Caudate nucleus (tissue), 63 donors: ENCODE measurements at places on chromosomes 7 and 10.

DNA sequence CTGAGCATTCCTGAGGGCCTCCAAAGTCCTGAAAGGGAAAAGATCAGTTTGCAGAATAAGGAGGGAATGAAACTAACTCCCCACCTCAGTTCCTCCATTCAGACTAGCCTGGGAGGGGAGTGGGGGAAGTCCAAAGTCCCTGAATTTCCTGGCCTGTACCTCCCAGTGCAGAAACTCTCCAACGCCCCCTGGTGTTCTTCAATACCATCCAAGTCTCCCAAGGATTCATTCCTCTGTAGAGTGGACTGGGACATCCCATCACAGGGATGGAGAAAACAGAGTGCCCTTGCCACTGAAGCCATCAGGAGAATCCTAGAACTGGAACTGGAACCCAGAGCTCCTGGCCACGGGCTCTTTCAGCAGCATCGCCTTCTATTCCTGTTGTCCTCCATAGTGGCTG lies 1.6 kb upstream of the COL13A1 start:
- no peak for DNase-seq

DNA sequence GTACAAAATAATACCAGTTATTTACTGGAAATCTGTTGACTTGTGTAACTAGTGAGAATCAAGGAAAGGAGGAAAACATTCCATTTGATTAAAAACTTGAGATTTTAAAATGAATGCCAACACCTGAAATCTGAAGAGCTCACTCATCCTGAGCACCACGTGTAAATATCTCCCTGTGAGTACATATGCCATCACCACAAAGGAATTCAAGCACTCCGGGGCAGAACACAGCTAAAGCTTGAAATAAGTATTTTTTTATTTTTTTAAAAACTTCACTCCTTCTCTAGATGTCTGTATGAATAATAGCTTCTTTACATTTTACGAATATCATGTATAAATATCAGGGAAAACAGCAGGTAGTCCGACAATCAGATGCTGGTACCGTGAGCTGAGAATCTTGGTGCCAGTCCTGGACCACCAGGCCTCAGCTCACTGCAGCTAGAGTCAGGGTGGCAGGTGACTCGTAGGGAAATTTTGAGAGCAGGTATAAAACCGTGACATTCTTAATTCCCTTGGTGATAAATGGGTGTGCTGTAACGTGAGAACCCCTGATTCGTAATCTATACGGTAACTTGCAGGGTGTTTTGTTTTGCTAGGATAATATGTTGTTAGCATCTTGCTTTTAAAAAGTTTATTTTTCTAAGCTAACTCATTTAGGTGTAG lies 12.7 kb downstream of the LMTK2 start:
- no peak for DNase-seq

DNA sequence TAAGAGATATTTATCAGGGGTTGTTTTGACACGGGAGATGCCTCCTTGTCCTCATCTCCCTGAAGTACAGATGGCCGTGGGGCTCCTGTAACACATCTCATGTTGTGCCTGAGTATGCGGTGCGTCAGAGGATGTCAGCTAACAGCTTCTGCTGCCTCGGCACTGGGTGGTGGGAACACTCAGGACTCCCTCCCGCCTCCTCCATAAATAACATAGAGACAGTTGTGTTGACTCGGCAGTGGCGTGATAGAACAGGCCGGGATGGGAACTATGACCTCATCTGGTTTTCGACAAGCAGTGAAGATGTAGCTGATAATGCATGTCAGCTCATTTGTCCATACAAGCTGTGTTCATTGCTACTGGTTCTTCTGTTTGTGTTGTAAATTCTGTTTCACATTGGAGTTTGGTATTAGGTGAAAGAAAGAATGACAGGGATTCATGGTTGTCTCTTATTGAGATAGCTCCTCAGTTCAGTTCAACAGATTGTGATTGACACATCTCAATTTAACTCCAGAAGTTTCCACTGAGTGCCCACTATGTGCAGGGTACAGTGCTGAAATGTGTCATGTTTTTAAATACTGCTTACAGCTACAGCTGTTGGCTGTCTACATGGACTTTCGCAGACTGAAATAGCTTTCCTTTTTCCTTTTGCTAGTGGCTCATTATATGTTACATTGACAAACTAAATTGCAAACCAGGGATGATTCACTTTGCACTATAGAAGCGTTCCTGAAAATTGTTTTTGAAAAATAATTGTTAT lies 87.4 kb downstream of the CHN2 start:
- peak; percentile 12 for DNase-seq

GRCh38 chr10:27285093-27285492 lies 44.5 kb upstream of the ACBD5 start:
- no peak for DNase-seq

GRCh38 chr10:97903128-97904017 lies 53.7 kb downstream of the GOLGA7B start:
- no peak for DNase-seq

DNA sequence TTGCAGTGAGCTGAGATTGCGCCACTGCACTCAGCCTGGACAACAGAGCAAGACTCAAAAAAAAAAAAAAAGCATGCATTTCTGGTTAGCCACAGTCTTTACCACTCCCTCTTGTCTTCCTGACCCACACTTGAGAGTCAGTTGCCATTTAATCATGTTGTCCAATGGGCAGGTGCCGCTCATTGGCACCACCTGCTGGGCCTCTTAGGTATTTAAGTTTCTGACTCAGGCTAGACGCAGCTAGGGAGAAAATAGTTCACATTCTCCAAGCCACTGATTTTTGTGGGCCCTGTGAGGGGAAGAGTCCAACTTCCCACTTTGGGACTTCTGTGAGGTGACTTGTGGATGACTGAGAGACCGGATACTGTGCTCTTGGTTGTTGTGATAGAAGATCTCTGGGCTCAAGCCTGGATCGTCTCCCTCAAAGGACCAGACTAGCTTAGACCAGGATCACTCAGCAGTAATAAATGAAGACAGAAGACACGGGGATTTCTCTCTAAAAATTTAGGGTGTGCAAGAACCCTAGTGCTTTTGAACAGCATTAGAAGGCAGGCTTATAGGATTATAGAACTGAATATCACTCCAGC lies 26.8 kb upstream of the SORCS3 start:
- no peak for DNase-seq

DNA sequence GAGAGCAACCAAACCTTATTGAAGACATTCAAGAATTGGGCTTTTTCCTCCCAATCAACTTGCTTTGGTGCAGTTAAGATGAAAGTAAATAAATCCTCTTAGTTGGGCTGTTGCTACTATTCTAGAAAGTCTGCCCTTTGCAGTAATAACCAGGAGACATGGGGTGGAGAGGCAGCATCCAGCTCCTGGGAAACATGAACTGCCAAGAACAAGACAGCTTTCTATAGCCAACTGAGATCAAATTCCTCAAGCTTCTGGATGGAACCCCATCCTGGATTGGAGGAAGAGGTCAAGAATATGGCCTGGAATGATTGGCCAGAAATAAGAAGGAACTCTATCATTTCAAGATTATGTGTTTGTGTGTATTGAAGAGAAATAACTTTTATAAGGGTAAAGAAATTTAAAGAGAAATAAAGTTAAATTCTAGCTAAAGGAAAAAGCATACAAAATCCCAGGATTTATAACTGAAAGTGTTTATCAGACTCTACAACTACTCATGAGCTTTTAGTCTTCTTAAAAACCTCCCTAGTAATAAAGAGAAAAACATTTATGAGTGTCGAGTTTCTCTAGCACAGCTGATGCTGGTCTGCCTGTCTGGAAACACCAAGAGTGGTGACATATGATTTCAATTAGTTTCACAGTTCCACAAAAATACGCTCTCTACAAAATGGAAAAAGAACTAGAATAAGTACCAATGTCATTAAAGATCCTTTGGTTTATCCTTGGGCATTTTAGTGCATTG lies 70.1 kb upstream of the COL1A2 start:
- DNase-seq = no peak

DNA sequence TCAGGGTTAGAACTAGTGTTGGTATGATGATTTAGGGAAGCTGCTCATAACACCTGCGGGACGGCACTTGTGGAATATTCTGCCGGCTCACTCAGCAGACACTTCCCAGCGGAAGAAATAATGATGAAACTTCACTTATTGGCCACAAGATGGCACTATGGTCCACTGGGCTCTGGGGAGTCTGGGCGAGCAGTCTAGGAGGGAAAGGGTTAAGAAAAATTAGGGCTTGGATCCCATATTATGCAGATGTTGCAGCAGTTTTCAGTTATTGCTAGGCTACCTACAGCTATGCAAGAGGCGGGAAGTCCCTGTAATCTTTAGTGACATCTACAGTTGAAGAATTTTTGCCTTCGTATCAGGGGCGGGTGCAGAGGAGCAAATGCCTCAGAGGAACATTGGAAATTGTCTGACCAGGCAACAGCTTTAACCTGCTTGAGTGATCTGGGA lies 238.7 kb upstream of the PRSS58 start:
- no peak for DNase-seq

DNA sequence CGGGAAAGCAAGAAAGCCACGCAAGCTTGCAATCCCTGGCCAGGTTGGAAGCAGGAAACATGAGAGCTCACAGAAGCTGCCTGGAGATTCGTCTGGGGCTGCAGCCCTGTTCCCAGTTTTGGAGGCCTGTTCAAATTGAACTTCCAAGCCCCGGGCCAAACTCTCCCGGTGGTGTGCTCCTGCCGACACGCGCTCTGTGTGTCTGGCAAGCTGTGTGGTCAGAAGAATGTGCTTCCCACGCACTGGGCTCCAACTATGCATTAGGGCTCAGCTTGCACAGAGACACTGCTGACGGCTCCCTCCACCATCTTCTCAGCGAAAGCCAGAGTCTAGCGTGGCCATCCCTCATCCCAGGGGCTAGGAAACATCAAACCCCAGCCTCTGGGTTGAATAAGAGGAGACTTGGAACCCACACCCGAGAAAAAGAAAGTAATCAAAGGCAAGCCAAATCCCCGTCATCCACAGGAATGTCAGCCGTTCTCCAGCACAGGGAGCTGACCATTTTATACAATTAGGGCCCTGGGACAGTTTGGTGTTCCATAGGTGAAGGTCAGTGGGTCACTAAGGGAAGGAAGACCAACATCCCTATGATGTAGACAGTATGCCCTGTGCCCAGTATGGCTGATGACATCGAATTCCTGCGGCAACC lies 107.2 kb downstream of the FGFR2 start:
- no peak for DNase-seq

DNA sequence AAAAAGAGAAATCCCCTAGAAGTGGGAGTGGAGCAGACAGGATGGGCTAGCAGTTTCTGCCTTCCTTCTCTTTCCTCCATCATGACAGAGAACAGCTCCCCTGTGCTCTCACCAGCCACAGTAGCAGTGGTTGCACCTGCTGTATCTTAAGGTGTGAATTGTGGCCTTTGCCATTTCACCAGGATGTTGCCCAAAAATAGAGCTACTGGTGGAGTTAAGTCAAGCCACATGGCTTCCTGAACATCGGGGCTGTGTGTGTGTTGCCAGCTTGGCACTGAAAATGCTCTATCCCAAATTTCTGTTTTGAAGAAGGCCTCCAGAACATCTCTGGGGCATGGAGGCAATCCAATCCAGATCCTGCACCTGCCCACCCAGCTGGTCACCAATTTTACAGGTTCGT lies 348.7 kb downstream of the EXOC4 start:
- DNase-seq = no peak

DNA sequence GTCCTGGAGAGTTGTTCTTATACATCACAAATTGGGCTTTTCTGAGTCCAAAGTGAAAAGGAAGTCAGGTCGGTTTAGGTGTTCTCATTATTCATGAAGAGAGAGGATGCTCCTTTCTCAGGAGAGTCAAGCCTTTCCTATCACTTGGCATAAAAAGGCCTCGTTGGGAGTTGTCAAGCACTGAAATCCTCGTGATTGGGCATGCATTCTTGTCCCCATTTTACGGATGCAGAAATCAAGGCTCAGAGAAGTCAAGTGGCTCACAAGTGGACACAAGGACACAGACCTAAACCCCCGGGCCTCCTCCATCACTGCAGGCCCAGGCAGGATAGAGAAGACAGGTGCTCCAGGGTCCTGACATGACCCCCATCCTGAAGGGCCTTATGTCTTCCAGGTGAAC lies 8.5 kb downstream of the RBP3 start:
- no peak for DNase-seq

- DNase-seq = no peak
Measured at GRCh38 chr10:96334616-96335526, 23.9 kb downstream of the OPALIN start.

DNA sequence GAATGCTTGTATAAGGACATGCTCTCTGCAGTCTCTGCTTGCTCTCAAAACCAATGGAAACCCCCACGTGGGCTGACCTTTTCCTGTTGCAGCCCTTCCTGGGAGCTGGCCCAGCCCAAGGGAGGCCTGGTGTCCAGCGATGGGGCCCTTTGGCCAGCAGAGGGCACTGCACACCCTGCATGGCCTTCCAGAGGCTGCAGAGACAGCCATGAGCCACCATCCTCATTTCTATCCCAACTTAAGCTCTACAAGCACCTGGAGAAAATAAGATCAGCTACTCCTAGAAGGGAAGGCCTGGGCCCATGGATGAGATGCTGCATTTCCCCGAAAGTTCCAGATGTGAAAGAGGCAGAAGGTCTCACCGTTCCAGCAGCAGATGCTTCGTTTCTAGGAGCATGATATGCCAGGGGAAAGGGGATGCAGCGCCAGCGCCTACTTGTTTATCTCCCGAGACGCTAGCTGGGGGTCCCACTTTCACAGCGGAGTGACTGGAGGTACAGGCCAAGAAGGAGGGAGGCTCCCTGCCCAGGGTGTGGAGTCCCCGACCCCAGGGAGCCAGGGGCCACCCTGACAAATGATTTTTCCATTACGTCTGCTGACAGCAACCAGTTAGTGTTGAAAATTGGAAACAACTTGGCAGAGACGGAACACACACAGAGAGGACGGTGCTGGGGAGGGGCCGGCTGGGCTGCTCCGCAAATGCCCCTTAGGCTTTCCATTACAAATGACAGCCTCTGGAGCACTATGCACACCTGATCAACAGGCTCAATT lies 106.4 kb downstream of the ZRANB1 start:
- peak; percentile 63 for DNase-seq

GRCh38 chr10:104527013-104527412 lies 114.1 kb upstream of the SORCS3 start:
- DNase-seq = no peak

GRCh38 chr10:36880898-36881297 lies 244.5 kb upstream of the ANKRD30A start:
- no peak for DNase-seq

DNA sequence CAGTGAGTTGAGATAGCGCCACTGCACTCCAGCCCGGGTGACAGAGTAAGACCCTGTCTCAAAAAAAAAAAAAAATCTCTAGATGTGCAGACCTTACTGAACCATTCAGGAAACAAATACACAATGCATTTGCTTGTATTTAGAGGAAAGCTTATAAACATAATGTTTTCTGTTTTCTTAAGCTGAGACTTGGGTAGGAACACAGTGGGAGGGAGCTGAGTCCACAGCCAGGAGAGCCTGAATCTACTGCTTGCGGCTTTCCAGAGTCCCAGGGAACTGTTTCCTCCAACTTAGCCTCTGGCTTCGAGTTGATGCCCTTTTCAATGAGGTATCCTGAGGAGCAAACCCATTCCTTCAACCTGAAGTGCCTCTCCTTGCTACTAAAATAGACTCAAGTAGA lies 83.0 kb upstream of the PITRM1 start:
- DNase-seq = no peak

DNA sequence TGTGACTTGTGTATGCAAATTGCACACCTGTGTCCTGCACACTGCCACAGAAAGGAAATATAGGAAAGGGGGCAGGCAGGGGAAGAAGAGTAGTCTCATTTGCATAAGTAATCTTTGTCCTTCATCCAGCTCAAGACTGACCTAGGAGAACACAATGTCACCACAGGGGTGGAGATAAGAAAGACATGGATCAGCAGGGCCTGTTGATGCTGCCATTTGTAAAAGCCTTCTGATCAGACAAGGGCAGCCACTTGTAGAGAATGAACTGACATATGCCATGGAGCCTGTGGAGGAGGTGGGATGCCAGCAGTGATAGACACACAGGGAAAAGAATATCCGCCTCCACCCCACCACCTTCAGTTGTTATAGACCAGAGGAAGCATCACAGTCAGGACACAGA lies 528.9 kb downstream of the HTR7 start:
- DNase-seq = no peak
